ENCODE measurements at places on chromosomes 6 and 20.

GRCh38 chr6:44559486-44560270, 172.2 kb downstream of the CDC5L start:
- DNase-seq = no peak

- no peak for DNase-seq
Measured at GRCh38 chr6:165456286-165456685, 146.9 kb upstream of the C6orf118 start.

- DNase-seq = no peak
Measured at GRCh38 chr6:165012183-165012582, 297.2 kb downstream of the C6orf118 start.

- no peak for DNase-seq
Measured at GRCh38 chr6:108521616-108522107, 39.1 kb upstream of the FOXO3 start.

GRCh38 chr20:53568351-53568750, 25.3 kb downstream of the ZNF217 start:
- no peak for DNase-seq
